ENCODE measurements at places on chromosomes 3 and 15.
A peak's percentile ranks its signal among the peaks of the same experiment; 100 is the strongest.

DNA sequence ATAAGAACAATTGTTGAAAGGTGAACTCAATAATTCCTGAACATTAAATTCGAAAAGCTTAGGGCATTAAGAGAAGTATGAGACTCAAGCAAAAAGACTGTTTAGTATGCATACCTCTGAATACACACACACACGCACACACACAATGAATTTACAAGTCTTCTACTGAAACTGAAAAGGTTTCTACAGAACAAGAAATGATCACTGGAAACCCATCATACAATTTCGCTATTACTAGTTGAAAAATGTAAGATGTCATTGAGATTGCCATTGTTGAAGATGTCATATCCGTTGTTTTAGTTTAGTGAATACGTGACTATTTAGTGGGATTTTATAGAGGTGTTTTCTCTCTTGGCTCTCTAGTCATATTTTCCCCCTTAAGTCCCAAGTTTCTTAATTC is 106.8 kb downstream of the FOXB1 start:
- no peaks in the 10 kb centered on the region for H3K4me1 ChIP-seq
- H3K36me3 ChIP-seq, result no peaks in the 10 kb centered on the region
- H3K27me3 ChIP-seq, result peaks cover 5% of the 10 kb centered on the region

DNA sequence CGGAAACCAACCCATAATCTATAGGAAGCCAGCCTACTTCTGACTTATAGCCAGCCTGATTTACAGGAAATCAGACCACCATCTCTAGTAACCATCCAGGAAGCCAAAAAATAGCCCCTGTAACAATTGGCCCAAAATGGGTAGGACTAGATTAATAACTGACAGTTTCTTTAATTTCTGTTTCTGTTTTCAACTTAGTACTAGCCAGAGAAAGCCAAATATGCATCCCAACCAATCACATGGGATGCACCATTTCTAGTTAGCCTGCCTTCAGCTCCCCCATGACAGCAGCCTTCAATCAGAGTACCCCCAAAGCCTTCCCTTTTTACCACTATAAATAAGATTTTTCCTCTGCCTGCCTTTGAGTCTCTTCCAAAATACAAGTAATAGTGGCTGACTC is 239.1 kb upstream of the GADL1 start:
- peaks cover 4% of the 10 kb centered on the region for H3K36me3 ChIP-seq
- no peaks in the 10 kb centered on the region for H3K27me3 ChIP-seq
- H3K27ac ChIP-seq, result no peak overlapping the region

- no peaks in the 10 kb centered on the region for H3K27me3 ChIP-seq
- H3K4me3 ChIP-seq, result peak overlapping the region; percentile 52
- H3K36me3 ChIP-seq, result peaks cover 55% of the 10 kb centered on the region
- H3K27ac ChIP-seq, result peak overlapping the region; percentile 92
Measured at GRCh38 chr3:152257563-152258035, 11.1 kb upstream of the MBNL1 start.

DNA sequence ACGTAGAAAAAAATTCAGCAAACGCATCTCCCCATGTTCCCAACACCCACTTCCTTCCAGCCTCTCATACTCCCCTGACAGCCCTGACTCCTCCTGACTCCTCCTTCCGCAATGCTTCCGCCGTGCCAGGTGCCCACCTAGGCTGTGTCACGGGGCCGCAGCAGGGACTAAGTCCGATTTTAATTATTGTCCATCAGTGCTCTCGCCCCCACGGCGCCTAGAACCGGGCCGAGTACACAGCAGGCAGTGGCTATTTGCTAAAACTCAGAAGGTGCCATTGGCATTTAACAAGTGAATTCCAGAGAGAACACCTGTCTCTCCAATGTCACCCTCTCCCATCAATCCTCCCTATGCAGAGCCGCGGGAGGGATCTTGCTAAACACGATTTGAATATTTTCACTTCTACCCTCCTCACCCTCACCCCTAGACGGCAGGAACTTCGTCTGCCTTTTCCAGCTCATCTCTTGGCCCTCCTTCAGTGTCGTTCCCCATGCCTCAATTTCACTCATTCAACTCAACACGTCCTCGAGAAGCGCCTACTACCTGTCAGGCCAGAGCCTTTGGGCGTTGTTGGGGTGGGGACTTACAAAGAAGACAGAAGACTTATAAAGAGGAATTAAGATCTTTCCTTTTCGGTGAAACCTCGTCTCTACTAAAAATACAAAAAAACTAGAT is 11.5 kb upstream of the SHF start:
- H3K4me1 ChIP-seq, result peaks cover 11% of the 10 kb centered on the region
- no peak overlapping the region for H3K4me3 ChIP-seq
- no peak overlapping the region for H3K27ac ChIP-seq
- H3K27me3 ChIP-seq, result peaks cover 28% of the 10 kb centered on the region

DNA sequence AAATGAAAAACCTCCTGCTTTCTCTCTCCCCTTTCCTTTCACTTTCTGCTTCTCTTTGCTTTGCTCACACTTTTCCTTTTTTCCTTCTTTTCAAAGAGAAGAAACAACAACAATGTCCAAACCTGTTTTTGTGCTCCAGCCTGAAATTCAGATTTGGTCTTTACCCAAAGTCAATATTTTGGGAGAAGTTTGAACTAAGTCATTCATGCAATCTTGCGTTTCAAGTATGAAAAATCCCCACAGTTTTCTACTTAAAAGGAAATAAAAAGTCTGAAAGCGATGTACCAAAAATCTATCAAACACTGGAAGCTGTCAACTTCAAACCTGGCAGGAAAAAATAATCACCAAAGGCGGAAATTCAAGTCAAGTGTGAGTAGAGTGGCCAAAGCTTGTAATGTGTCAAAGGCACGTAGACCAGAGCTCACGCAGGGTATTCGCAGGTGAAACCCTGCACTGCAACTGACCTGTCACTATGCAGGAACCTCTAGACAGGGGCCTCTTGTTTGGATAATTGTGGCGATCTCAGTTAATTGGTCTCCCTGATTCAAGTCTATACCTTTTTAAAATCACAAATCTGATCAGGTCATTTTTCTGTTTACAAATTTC is 118.8 kb upstream of the GALNT15 start:
- H3K4me3 ChIP-seq, result no peak overlapping the region
- H3K27me3 ChIP-seq, result peaks cover 13% of the 10 kb centered on the region
- DNase-seq, result no peak
- no peaks in the 10 kb centered on the region for H3K4me1 ChIP-seq

GRCh38 chr3:134768837-134769236 is 26.2 kb upstream of the EPHB1 start:
- H3K4me3 ChIP-seq, result no peak overlapping the region
- H3K27ac ChIP-seq, result no peak overlapping the region
- H3K27me3 ChIP-seq, result peaks cover 40% of the 10 kb centered on the region
- no peaks in the 10 kb centered on the region for H3K4me1 ChIP-seq
- DNase-seq, result no peak

GRCh38 chr3:101814835-101815234 is 34.5 kb upstream of the NFKBIZ start:
- DNase-seq, result no peak
- peaks cover 32% of the 10 kb centered on the region for H3K36me3 ChIP-seq
- H3K4me3 ChIP-seq, result no peak overlapping the region
- peaks cover 43% of the 10 kb centered on the region for H3K4me1 ChIP-seq

DNA sequence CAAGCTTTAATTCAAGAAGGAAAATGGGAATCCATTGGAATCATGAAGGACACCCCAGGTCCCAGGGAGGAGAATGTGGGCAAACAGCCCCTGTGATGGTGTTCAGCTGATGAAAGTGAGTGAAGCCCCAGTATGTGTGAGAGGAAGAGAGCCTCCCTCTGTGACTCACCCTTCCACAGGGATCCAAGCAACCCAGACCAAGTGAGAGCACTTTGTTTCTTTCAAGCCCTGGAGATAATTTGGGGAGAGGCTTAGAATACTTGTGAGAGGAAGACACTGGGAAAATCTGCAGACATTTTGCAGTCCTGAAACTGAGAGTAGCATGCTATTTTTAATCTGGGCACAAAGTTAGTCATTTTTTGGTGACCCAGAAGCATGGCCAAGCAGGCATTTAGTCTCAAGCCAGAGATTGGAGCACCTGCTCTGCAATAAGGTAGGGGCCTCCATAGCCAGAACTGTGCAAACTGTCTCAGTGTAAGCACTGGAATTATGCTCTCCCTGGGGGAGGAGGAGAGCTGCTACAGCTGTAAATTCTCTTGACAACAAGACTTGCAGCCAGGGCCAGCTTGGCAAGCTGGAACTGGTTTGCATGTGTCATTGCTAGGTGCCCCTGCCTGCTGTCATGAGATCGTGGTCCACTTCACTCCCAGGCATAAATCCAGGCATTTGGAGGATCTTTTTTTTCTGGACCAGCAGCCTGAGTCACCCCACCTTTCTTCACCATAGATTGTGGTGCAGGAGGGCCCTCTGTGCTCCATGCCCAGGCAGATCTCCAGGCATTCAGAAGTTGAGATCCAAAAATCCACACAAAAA is 537.8 kb upstream of the DPPA4 start:
- no peak for DNase-seq
- no peak overlapping the region for H3K4me3 ChIP-seq
- no peak overlapping the region for H3K27ac ChIP-seq
- no peaks in the 10 kb centered on the region for H3K27me3 ChIP-seq
- H3K36me3 ChIP-seq, result no peaks in the 10 kb centered on the region
- no peaks in the 10 kb centered on the region for H3K4me1 ChIP-seq

DNA sequence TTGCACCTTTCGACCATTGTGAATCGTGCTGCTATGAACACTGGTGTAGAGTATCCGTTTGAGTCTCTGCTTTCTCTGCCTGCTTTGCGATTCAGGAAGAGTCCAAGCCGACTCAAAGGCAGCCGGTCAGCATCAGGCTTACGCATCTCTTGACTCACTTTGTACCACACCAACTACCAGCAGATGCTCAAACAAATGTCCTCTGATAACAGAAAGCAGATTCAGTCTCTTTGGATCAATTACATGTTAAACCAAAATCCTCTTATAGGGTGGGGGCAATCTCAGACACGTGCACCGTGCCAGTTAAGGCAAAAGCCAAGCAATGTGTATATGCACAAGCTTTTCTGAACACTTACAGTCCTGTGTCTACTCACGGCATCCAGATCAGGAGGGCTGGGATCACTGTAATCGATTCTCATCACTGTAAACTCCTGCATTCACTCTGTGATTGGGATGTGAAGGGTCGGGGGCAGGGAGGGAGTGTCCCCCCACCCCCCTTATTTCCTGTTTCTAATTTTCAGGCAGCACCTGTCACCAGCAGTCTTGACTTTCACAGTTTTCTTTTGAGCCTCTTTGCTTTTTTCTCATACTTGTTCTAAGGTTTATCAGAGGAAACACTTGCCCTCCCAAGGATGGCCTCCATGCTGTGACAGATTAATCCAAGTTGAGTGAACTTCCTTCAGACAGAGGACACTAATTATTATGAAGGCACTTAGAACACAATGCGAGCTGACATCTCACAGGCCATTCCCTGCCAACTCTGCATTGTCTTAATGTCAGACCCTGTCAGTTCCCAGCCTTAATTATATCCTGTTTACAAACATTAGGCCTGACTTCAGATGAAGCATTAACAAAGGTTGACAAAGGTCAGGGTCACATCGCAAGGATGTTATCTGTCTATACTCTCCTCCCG is 153.5 kb downstream of the MECOM start:
- no peak overlapping the region for H3K4me3 ChIP-seq
- DNase-seq, result no peak
- H3K4me1 ChIP-seq, result peaks cover 16% of the 10 kb centered on the region

- H3K27ac ChIP-seq, result peak overlapping the region; percentile 28
- H3K36me3 ChIP-seq, result peaks cover 16% of the 10 kb centered on the region
- no peaks in the 10 kb centered on the region for H3K27me3 ChIP-seq
- DNase-seq, result no peak
- peaks cover 69% of the 10 kb centered on the region for H3K4me1 ChIP-seq
- no peak overlapping the region for H3K4me3 ChIP-seq
Measured at GRCh38 chr3:58355179-58355578, 22.5 kb downstream of the PXK start.

DNA sequence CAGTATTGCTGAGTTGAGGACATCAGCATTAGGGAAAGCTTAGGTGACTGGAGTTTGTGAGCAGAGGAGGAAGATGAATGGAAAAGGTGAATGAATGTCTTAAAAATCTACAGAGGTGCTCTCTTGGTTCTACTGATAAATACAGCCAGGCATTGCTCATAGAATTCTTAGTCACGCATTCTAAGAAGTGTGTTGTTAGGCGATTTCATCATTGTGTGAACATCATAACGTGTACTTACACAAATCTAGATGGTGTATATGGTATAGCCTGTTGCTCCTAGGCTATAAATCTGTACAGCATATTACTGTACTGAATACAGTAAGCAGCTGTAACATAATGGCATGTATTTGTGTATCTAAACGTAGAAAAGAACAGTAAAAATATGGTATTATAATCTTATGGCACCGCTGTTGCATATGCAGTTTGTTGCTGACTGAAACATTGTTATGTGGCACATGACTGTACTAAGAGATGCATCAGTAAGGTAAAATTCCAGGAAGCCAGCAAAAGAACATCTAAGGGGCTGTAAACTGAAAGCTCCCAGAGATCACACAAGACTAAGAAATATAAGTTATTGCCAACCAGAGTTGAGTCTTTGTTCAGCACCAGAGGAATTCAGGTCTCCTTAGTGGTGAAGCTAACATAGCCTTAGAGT is 42.9 kb upstream of the ASB14 start:
- no peak overlapping the region for H3K4me3 ChIP-seq
- DNase-seq, result no peak
- peaks cover 16% of the 10 kb centered on the region for H3K27me3 ChIP-seq
- H3K36me3 ChIP-seq, result no peaks in the 10 kb centered on the region

GRCh38 chr3:145015253-145015652 is 1043.6 kb downstream of the DIPK2A start:
- H3K4me3 ChIP-seq, result no peak overlapping the region
- H3K36me3 ChIP-seq, result no peaks in the 10 kb centered on the region
- H3K27ac ChIP-seq, result no peak overlapping the region
- no peaks in the 10 kb centered on the region for H3K27me3 ChIP-seq
- no peak for DNase-seq

GRCh38 chr15:48858401-48858800 is 19.5 kb upstream of the EID1 start:
- H3K27ac ChIP-seq, result no peak overlapping the region
- peaks cover 4% of the 10 kb centered on the region for H3K4me1 ChIP-seq
- no peak overlapping the region for H3K4me3 ChIP-seq
- no peaks in the 10 kb centered on the region for H3K36me3 ChIP-seq
- H3K27me3 ChIP-seq, result peaks cover 13% of the 10 kb centered on the region

- peaks cover 68% of the 10 kb centered on the region for H3K4me1 ChIP-seq
- no peak overlapping the region for H3K4me3 ChIP-seq
- peaks cover 2% of the 10 kb centered on the region for H3K36me3 ChIP-seq
- H3K27me3 ChIP-seq, result no peaks in the 10 kb centered on the region
- H3K27ac ChIP-seq, result no peak overlapping the region
Measured at GRCh38 chr15:58459045-58459444, 27.3 kb downstream of the LIPC start.
